ENCODE measurements at places on chromosomes 2 and 18.
A peak's percentile ranks its signal among the peaks of the same experiment; 100 is the strongest.

GRCh38 chr2:190763901-190764514 is 115.1 kb downstream of the NAB1 start:
- DNase-seq = no peak

- DNase-seq = no peak
Observed at GRCh38 chr2:120675460-120676130, 60.1 kb upstream of the GLI2 start.

DNA sequence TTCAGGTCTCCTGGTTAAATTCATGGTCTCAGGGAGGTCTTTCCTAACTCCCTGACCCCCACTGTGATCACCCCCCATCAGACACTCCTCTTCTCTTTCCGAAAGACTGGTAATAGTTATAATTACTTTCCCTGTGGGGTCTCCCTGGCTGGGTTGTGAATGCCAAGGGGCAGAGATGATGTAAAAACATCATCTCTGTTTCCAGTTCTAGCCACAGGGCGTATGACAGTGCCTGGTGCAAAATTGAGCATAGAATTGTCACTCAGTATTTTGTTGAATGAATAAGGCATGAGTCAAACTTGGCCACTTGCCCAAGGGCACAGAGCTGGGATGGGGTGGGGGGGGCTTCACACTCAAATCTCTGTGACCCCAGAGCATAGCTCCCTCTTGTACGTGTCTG is 65.2 kb downstream of the LTBP1 start:
- no peak for DNase-seq

GRCh38 chr2:226211439-226211838 is 588.2 kb downstream of the IRS1 start:
- DNase-seq = peak; percentile 48

GRCh38 chr18:58929206-58929605 is 64.5 kb downstream of the ZNF532 start:
- DNase-seq = no peak
